ENCODE measurements at places on chromosomes 2 and 18.

DNA sequence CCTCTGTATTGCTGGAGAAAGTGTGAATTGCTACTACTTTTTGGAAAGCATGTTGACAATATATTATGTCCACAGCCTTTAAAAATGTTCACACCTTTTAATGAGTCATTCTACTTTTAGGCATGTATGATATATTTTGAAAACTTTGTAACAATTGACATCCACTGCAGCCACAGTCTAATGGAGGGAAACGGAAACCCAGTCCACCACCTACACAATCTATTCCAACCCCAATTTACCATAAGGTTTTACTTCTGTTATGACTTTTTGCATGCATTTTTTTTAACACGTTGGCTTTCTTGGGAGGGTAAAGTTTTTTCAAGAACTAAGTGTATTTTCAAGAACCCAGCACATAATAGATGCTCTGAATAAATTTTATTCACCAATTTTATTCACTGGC lies 38.5 kb upstream of the ATP8B1 start:
- DNase-seq, result no peak

- DNase-seq, result no peak
These were observed 510.8 kb downstream of the TRIB2 start for GRCh38 chr2:13227578-13227977.

DNA sequence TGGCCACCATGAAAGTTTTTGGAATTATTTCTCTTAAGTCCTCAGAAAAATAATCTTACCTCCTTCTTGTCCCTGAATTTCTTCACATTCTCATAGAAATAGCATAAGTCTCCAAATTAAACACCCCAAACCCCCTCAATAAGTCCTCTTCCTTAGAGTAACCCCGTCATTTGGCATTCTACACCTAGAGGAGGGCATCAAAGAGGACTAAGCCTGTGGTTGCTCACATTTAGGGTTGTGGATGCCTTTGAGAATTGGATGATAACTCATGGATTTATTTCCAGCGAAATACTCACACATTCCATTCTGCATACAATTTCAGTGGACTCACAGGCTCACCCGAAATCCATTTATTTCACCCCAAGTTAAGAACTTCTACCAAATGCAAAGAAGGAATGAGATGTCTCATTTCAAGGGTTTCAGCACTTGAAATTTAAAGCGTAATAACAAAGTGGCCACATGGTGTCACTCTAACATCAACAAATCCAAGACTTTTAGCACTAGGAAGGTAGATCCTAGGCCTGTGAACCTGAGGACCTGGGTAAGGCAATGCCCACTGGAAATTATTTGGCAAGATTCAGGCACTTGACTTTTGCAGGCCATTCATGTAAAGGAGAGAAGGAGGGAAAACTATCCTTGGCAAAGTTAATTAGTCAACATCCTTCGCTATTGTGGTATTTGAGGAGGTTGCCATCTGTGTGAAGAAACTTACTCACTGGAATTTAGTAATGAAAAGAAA lies 24.6 kb downstream of the DYTN start:
- peak; percentile 62 for DNase-seq

- peak; percentile 83 for DNase-seq
These were observed 81.8 kb upstream of the GAREM1 start for GRCh38 chr18:32552421-32553030.

GRCh38 chr2:219254590-219255201 lies 978 bp upstream of the TUBA4A start:
- DNase-seq, result no peak

- DNase-seq, result no peak
These were observed 388.7 kb upstream of the NRP2 start for GRCh38 chr2:205293559-205293958.

- no peak for DNase-seq
These were observed 289.0 kb downstream of the ALPK2 start for GRCh38 chr18:58339890-58340289.

DNA sequence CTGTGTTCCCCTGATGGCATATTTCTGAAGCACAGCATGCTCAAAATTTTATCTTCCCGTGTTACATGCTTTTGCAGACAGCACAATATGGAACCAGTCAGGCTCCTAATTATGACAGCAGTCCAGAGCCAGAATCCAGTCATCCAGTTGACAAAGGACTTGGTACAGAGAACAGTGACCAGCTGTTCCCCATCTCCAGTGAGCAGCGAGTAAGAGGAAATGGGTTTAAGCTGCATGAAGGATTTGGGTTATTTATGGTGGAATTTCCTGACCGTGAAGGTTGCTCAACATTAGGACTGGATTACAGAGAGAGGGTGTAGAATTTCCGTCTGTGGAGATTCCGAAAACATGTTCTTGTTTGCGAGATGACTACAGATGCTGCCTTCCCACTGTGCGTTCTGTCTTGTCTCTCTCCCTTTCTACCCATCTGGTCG lies 24.4 kb downstream of the SGPP2 start:
- no peak for DNase-seq

DNA sequence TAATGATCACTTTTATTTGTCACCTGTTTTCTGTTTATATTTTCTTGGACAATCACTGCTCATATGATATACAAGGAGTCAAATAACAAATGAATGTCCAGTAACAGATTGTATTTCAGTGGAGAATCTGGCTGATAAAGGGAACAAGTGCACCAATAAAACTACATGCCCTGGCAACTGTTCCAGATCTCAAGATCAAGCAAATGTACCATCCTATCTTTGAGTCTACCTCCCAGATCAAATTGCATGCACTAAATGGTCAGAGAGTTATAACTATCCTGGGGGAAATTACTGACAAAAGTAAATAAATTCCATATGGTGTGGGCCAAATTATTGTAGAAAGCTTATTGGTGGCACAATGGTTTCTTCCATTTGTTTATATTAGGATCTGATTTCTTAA lies 452.8 kb downstream of the MBD2 start:
- DNase-seq, result no peak

DNA sequence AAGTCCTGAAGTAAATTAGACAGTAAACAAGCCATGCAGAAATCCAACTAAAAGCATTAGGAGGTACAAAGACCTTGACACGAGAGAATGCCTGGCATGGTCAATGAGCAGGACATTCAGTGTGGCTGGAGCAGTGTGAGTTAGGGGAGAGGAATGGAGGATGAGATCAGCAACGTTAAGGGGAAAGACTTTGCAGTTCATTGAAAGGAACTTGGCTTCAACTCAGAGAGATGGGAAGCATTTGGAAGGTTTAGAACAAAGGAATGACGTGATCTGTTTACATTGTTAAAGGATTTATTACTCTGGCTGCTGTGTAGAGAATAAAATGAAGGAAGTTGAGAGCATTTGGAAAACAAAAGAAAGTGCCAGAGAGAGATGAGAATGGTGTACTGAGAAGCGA lies 621.3 kb downstream of the XIRP2 start:
- DNase-seq, result no peak

DNA sequence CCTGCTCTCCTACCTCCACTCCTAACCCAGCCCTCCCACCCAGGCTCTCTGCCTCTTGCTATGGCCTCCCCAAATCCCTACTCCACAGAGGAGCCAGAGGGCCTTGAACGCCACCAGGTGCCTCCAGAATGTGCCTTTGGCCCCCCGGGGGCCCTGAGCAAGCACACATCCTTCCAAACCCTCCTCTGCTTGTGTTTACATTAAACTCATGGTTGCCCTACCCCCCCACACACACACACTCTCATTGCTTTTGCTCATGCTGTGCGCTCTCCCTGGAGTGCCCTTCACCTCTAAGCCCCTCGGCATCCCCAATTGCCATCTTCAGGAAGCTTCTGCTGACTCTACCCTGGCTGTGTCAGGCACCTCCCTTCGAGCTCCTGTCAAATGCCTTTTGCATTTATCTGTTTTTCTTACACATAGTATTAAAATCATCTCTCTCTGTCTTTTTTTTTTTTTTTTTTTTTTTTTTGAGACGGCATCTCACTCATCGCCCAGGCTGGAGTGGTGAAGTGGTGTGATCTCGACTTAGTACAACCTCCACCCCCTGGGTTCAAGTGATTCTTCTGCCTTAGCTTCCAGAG lies 16.3 kb upstream of the TET3 start:
- DNase-seq, result no peak

DNA sequence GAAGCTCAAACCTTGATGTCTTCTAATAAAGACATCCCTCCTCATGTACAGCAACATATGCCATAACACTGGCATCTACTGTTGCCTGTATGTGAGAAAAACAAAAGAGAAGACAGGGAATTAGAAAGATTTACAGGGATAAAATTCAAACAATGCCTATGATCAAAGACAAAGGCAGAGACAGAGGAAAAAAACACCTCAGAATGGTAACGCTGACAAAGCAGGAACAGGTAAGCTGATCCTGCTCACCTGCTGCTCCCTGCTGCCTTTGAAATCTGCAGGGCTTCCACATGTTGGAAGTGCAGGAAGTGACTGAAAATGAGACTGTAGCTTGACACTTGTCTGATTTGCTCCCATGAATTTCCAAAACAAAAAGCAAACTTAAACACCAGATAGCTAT lies 90.2 kb upstream of the DNAJC10 start:
- DNase-seq, result peak; percentile 7

DNA sequence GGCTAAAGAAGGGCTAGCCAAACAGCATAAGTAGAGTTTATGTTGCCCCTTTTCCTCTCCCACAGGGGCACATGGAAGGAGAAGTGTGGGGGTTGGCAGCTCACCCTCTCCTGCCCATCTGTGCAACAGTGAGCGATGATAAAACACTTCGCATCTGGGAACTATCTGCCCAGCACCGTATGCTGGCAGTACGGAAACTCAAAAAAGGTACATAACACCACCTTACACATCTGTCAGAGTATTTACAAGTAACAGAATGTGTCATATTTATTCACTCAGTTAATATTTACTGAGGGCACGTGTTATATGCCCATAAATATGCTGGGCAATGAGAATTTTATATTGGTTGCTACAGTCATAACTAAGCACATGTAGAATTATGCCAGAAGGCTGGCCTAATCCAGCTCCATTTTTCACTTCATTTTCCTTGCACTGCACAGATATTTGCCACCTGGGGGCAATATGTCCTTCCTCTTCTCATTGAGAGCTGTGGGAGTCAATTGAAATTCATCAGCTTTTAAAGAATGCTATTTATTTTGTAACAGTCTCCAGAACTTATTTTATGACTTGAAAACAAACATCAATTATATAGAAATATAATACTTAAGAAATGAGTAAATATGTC lies 150.6 kb downstream of the RTN4 start:
- DNase-seq, result peak; percentile 62

DNA sequence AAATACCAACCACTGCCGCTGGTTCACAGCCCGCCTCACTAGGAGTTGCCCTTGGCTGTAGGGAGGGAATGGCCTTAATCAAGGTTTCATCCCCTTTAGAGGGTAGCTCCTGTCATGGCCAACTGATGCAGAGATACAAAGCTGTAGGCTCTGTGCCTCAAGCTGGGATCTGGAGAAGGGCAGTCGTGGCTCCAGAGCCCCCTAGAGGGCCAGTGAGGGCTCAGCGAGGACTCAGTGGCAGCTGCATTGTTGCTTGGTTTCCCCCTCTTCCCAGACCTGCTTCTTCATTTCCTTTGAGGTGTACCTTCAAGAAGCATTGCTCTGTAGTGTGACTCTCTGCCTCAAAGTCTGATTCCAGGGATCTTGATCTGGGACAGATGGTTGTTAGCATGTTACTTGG lies 302.1 kb downstream of the LPIN1 start:
- no peak for DNase-seq

- no peak for DNase-seq
These were observed 97.1 kb downstream of the MAPK4 start for GRCh38 chr18:50656841-50657470.

- DNase-seq, result no peak
These were observed 61.2 kb upstream of the CUL3 start for GRCh38 chr2:224646242-224646846.

GRCh38 chr2:180085144-180085543 lies 78.0 kb upstream of the CWC22 start:
- DNase-seq, result no peak

All from small intestine (tissue), 16 donors.